Lower lobe of right lung (tissue), 2 donors: ENCODE measurements at places on chromosomes 3 and 15. TPM values are rescaled to one million over a fixed set of nuclear protein-coding genes. Genes with fewer than 3 reads are reported as not detected.

- DNase-seq: no peak
These were observed 90.7 kb downstream of the NR2F2 start for GRCh38 chr15:96421178-96421601.

DNA sequence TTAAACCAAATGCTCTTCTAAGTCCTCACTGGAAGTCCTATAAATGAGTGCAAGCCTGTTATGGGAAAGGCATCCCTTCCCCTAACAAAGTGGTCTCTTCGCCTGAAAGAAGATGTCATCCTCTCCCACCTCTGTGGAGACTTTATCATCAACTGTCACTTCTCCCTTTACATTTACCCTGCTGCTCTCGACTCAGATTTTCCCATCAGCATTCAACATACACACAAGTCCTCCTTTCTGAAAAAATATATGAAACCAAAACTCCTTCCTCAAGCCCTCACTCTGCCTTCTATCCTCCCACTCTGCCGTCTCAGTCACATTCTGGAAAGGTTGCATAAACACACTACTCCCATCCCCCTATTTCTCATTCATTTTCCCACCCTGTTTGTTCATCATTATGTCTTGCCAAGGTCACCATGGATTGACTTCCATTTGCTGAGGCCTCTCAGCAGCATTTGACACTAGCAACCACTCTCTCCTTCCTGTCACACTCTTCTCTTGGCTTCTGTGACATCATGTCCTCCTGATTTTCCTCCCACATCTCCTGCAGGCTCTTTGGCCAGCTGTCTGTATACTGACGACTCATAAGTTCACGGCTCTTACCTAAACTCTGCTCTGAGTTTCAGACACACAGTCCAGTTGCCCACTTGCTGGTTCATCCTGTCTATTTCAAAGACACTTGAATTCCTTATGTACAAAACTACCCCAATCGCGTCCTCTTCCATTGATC is 70.3 kb upstream of the SMAD3 start:
- no peak for DNase-seq

- DNase-seq: no peak
These were observed 1264.3 kb upstream of the ALCAM start for GRCh38 chr3:104102386-104102785.

DNA sequence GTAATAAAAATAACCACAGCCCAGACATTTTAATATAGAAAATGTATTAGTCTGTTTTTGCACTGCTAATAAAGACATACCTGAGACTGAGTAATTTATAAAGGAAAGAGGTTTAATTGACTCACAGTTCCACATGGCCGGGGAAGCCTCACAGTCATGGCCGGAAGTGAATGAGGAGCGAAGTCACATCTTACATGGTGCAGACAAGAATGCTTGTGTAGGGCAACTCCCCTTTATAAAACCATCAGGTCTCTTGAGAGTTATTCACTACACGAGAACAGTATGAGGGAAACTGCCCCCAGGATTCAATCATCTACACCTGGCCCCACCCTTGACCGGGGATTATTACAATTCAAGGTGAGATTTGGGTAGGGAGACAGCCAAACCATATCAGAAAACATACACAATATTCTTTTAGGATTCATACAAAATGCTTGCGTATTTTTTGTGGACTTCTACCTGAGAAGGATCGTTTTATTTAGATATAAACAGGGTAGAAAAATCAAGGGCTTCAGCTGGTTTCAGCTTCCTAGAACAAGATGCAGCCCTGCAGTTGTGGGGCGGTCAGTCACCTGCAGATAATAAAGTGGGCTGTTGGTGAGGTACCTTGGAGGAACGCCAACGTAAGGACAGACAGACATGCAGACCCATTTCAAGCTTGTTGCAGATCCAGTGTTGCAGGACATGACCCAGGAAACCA is 101.9 kb downstream of the TNIK start:
- no peak for DNase-seq

DNA sequence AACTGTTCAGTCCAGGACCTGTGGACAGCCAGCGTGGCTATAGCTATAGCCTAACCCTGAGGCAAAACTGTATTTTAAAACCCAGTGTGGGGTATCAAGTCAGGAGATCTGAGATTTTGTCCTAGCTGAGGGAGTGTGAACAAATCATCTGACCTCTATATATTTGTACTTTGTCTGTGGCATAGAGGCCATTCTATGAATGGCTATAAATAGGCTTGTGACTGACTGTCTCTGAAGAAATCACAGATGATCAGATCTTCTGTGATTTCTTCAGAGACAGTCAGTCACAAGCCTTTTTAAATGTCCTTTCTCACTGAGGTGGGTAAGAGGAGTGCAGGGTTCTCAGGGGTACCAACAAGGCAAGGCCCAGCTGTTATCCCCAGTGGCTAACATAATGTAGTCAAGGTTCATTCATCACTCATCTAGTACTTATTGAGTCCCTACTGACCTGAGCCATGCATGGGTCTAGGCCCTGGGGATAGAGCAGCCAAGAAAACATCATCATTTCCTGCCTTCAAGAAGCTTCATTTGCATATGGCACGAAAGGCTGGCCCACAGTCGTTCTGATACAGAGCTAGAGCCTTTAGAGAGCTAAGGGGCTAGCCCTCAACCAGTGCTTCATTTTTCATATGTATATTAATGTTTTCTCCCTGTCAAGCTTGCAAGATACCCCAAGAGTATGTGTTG is 53.3 kb downstream of the TIPARP start:
- no peak for DNase-seq

GRCh38 chr3:132555306-132556035 is 41.6 kb upstream of the ACKR4 start:
- DNase-seq: no peak

- DNase-seq: no peak
These were observed 93.2 kb upstream of the CCDC80 start for GRCh38 chr3:112734171-112734570.

Gene ARPIN
- 30.9 TPM for total RNA-seq

DNA sequence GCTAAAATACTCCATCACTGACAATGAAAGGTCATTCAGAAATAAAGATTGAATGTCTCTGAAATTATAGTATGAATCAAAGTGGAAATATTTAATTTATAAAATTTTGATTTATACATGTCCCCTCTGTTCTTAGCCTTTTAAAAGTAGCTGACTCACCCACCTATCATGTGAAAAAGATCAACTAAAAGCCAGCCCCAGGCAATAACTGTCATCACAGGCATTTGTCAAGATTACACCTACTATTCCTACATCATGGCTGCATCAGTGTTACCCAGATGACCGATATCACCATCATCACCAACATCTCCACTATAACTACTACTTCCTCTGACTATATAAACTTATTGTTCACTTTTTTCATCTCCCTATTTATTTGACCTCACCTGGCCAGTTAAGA is 14.3 kb upstream of the PIK3R4 start:
- no peak for DNase-seq

DNA sequence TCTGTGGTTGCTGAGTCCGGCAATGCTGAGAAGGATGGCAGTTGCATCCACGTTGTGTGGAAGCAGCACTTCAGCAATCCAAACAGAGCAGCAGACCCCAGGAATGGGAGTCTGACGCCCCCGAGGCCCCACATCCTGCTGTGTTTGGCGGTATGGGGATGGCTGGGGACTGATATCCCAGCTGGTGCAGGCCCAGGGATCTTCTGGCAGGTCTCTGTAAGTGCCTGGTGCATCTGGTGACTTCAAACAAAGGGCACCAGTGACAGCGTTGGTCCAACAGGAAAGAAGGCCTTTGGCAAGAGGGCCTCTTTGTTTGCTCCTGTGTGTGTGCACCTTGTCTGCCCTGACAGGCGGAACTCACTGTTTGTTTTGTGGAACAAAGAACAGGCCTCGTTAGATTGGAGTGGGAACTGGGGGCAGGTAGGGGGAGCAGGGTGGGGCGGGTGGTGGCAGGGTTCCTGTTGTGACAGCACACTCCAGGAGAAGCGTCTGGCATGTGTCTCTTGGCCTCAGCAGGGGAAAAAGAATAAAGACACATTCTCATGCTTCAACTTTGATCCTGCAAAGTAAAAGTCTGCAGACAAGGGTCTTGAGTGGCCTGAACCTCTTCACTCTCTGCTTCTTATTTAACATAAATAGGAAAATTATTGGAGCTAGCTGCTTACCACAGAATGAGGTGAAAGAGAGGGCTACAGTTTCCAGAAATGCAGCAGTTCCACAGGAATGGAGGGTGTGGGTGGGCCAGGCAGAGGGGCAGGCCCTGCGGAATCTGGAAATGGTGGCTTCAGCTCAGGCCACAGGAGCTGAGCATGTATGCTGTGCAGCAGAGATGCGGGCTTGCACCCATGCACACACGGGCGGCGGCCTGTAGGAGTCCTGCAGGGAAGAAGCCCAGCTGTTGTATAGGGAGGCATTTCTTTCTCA is 94.5 kb upstream of the MYZAP start:
- peak; percentile 49 for DNase-seq

- no peak for DNase-seq
These were observed 256.5 kb downstream of the IL5RA start for GRCh38 chr3:2853651-2854050.

DNA sequence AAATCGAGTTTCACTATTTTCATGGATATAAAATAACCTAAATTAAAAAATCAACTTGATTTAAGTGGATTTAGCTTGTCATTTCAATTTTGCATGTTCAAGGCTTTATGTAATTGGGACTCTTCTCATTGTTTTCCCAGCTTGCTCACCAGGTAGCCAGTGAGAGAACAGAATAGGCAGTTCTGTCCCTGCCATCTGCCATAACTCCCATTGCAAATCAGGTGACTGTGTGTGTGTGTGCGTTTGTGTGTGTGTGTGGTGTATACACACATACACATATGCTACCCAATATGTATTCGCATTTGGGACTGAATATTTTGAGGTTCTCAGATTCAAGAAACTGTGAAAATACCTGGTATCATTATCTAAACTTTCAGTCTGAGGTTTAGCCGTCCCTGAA is 1069.8 kb downstream of the IGSF11 start:
- DNase-seq: no peak

DNA sequence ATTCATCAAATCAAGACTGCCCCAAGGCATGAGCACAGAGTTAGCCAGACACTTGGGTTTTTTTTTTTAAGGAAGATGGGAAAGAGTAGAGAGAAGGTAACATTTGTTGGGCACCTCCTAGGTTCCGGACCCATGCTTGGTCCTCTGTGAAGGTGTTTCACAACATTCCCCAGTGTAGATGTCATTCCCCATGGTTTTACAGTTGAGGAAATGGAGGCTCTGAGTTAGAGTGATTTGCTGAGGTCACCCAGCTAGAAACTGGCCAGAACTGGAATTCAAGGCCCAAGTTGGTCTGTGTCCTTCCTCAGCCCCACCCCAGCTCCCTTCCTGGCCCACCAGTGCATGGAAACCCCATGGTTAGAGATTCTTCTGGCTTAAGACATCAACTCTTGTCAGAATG is 19.9 kb downstream of the WNT7A start:
- no peak for DNase-seq

Gene GRK7
- not detected for total RNA-seq

GRCh38 chr3:2934541-2934940 is 175.6 kb downstream of the IL5RA start:
- DNase-seq: no peak

DNA sequence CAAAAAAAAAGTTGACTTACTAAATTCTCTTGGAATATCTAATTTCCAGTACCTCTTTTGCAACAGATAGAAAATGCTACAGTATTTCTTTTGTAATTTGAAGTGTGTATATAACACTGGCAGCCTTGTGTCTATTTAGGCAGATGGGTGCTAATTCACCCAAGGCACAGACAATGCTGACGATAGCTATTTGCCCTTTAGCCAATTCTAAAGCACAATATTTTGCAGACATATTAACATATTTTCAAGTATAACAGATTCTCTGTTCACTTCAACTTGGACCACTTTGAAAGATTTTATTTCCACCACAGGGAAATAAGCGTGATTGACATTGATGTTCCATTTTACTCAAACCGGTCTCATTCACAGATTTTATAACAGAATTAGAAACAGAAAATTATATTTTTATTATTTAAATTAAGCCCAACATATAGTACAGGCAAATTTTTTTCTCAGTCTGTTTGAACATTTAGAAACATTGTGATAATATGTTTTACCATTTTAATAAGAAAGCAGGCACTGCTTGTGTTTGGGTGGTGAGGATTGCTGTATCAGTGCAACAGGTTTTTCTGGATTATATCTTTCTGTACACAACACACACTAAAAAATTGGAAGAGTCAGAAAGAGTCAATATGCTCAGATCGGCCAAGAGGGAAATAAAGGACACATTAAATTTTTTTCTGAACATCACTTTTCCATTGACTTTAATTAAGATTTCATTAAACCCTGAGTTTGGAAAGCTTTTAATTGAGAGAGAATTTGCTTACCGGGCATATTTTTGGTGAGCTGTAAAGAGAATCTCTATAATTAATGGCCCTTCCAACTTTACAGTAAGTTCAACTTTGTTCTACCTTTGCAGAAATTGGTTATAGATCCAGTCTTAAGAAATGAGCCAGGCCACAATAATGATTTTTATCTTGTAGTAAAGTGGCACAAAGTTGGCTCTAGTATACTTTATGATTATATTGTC is 327.3 kb upstream of the NR2F2 start:
- no peak for DNase-seq

- no peak for DNase-seq
These were observed 11.4 kb upstream of the RASGRF1 start for GRCh38 chr15:79101866-79102581.

DNA sequence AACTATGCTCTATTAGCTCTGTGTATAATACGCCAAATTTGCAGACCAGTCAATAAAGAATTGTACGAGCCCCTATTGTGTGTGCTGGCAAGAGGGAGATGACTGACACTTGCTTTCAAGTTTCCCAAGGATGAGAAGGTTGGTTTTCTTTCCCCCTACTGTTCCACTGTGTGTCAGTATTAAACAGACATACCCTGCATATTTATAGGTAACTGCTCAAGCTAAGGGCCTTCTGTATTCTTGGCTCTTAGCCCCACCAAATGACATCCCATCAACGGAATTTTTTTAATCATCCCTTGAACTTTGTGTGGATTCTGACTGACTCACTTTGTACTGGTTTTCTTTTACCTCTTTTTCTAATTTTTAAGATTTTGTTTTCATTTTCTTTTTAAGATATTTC is 60.6 kb upstream of the GYG1 start:
- DNase-seq: no peak

Gene SAMMSON
- not detected for total RNA-seq

DNA sequence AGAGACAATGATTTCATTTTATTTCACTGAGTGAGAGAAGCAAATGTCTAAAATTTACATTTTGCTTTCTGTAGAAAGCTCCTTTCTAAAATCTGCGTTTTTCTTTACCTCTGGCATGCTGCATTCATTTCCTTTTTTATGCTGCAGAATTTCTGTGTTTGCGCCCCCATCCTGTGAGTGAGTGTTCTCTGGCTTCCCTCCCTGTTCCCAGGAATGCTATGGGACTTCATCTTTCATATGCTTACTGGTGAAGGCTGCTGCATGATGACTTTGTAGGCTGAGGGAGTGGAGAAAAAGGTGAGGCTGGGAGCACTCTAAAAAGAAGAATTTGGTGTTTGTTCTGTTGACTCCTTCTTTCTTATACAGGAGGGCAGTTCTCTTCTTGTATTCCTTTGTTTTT is 7.7 kb upstream of the TMC3 start:
- DNase-seq: no peak
